ENCODE measurements at places on chromosomes 6 and 20.

DNA sequence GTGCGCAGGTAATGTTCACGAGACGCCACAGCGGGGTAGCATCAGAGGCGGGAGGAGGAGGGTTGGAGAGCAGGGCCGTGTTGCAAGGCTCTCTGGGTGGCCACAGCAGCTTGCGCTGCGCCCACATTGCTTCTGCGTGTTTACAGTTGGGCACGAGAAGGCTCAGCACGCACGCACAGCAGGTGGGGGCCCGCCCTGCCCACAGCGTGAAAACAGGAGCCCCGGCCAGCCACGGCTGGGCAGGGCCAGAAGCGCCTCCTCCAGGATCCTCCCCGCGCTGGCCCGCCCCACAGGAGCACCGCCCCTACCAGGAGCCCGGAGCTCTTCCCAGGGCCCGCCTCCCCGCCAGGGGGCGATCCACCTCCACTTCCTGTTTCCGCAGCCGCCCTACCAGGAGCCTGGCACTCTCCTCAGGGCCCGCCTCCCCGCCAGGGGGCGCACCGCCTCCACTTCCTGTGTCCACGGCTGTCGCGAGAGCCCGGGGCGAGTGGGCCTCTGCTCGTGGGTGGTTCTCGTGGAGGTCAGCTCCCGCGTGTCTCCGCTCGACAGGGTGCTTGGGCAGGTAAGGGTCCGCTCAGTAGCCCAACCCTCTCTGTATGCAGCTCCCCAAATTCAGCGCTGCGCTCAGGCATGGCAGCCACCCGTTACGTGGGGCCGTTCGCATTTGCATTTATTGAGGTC lies at the start of gene FAM50B:
FAM50B (plus strand) TSS at position 449 of the 681 bp plus-strand sequence. CDS start 439 bp downstream, outside the sequence.
- peak; percentile 82 for DNase-seq

- DNase-seq = peak; percentile 13
Measured at GRCh38 chr6:5619249-5619648, 357.9 kb downstream of the FARS2 start.

- no peak for DNase-seq
Measured at GRCh38 chr6:36970892-36971842, 14.8 kb downstream of the MTCH1 start.

DNA sequence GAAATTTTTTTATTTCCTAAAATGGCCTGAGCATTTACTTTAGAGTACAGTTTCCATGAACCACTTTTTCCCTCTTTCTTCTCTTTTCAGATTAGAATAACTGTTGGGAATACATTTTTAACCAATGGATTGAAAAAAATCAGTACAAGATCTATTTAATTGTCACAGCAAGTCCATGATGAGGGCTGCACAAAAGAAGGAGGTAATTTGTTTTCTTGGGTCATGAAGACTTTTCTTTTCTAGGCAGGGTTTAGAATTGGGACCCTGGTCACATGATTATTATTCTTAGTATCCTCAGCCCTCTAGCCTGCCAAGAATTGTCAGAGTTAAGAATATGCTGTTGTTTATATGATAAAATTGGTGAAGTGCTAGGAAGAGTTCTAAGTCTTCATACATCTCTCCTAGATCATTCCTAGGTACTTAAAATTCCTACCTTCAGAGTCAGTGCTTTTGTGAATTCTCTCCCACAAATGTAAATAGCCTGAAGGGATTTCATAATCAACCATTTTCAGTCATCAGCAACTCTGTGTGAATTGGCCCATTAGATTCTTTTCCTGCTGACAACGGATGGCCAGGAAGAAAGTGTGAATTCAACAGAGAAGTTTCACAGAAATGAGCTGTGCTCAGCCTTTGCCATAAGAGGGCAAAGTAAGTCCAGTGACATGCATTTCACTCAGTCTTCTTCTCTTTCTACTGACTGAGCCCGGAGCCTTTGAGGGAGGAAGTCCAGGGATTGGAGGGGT lies 32.4 kb upstream of the TPBG start:
- DNase-seq = no peak

GRCh38 chr20:11891776-11892545 lies 25.7 kb upstream of the BTBD3 start:
- DNase-seq = no peak

DNA sequence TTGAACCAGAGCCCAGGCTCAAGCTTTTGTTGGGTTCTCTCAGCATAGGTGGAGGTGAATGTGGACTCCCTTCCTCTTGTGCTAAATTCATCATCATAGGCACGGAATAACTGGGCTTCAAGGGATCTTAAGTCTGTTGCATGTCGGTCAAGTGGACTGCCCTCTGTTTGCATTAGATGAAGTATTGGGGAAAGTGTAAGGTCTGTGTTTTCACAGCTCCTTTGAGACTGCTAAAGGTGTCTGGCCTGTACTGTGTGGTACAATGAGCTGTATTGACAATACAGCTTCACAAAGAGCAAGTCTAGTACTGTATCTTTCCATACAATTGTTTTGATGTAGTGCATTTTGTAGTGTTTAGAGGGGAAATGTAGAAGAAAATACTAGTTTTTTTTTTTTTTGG lies 34.3 kb upstream of the TULP4 start:
- no peak for DNase-seq

DNA sequence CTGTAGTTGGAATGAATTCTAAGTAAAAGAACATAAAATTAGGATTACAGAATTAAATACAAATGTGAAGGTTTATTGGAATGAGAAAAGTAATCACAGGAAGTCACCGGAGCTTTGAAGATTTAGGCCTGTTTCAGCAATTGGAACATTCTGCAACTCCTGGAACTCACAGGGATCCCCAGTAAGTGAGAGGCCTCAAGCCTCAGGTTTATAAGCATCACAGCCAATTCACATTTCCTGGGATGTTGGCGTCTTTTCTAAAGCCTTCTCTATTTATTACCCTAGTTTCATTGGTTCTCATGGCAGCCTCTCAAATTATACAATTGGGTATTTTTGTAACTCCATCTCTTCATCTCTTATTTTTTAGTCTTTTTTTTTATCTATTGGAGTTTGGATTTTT lies 90.4 kb upstream of the HIVEP1 start:
- DNase-seq = no peak

DNA sequence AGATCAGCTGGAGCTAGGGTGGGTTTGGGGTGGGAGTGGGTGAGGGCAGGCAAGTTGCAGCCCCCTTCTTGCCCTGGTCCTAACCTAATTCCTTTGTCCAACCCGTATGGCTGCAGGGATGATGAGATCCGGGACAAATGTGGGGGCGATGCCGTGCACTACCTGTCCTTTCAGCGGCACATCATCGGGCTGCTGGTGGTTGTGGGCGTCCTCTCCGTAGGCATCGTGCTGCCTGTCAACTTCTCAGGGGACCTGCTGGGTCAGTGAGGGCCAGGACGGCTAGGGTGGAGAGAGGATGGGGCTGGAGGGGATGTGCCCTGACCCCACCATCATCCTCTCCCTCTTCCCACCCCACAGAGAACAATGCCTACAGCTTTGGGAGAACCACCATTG lies 12.0 kb downstream of the TMEM63B start:
- no peak for DNase-seq

DNA sequence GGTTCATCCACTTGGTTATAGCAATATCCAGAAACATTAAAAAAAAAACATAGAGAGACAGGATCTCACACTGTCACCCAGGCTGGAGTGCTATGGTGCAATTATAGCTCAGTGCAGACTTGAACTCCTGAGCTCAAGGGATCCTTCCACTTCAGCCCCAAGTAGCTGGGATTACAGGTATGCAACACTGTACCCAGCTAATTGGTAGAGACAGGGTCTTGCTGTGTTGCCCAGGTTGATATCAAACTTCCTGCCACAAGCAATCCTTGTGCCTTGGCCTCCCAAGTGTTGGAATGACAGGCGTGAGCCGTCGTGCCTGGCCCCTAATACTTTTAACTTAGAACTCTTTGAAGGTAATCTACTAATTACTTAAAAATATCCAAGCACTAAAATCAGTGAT lies 818 bp upstream of the SLC17A1 start:
- no peak for DNase-seq

GRCh38 chr6:22530506-22530905 lies 38.9 kb upstream of the HDGFL1 start:
- DNase-seq = no peak

- no peak for DNase-seq
Measured at GRCh38 chr6:91523511-91523910, 936.6 kb upstream of the MAP3K7 start.
